ENCODE measurements at places on chromosomes 12 and 14.

GRCh38 chr14:91415794-91416743 lies 1.6 kb downstream of the CCDC88C start:
- DNase-seq = peak; percentile 57

DNA sequence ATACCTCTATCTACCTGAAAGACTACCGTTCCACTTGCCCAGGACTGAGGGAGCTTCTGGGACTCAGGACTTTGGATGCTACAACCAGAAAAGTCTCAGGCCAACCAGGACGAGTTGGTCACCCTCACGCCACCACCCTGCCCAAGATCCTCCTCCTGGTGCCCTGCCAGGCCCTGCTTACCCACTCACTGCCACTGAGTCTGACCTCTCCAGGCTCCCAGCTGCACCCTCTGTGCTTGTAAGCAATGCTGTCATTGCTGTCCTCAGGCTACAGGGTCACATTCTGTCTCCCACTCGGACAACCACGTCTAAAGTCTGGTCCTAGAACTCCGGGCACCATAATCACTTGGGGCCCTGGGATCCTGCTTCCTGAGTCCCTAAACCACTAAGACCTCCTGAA lies 9.2 kb downstream of the TTC7B start:
- no peak for DNase-seq

DNA sequence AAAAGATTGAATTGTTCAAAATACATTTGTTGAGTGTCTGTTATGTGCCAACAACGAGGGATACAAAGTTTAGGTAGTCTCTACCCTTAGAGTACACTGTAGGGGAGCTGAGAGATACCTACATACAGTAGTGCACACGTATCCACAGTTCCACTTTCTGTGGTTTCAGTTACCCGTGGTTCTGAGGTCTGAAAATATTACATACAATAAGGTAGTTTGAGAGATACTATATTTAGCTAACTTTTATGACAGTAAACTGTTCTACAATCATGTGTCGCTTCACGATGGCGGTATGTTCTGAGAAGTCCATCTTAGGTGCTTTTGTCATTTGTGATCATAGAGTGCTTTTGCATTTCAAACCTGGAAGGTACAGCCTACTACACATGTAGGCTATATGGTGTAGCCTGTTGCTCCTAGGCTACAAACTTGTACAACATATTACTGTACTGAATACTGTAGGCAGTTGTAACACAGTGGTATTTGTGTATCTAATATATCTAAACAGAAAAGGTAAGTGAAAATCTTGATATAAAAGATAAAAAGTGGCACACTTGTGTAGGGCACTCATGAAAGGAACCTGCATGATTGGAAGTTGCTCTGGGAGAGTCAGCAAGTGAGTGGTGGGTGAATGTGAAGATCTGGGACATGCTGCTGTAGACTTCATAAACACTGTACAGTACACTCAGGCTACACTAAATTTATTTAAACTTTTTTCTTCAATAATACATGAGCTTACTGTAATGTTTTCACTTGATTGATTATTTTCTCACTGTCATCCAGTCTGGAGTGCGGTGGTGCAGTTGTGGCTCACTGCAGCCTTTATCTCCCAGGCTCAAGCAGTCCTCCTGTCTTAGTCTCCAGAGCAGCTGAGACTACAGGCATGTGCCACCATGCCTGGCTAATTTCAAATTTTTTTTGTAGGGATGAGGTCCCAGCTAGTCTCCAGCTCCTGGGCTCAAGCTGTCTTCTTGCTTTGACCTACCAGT lies 4.0 kb downstream of the CPSF6 start:
- DNase-seq = no peak

DNA sequence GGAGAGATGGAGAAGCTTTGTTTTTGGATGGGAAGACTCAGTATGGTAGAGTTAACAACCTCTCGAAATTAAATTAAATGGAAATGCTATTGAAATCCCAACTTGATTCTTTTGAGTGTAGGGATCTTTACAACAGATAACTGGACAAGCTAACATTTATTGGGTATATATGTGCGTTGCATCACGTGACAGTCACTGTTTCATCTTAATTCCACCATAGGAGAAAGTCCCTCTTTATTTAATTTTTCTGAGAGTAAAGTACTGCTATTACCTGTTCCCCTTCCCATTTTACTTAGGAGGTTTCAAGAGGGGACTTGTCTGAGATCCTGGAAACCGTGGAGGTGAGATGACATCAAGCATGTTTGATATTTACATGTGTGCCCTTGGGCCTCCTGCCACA lies 11.1 kb upstream of the DAO start:
- no peak for DNase-seq

DNA sequence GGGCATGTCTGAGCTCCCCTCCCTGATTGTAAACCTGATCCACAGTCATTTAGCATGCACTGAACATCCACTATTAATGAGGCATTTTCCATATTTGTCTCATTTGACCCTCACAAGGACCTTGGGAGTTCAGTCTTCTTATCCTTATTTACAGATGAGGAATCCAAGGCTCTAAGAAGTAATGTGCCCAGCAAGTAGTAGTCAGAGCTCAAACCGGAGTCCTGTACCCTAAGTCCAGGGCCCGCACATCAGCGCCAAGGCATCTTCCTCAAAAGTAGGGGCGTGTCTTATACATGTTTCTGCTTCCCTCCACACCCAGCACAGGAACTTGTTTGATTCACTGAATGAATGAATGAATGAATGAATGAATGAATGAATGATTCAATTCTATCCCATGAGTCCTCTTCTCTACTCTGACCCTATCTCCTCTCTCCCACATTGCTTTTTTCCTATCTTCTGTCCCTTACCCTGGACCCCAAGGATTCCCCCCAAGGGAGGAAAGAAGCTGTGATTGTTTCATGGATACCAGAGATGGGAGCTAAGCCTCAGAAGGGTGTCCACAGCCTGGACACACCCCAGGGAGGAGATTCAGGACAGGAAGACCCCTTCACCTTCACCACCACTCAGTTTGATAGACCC lies 21.8 kb upstream of the KRT8 start:
- no peak for DNase-seq

GRCh38 chr14:95659990-95660385 lies 26.2 kb upstream of the TCL1B start:
- DNase-seq = no peak

- DNase-seq = no peak
These were observed 278.0 kb downstream of the CEP128 start for GRCh38 chr14:80663541-80663940.

- no peak for DNase-seq
These were observed 79.2 kb upstream of the CMKLR1 start for GRCh38 chr12:108418164-108418890.

GRCh38 chr12:103012884-103013283 lies 55.4 kb downstream of the ASCL1 start:
- DNase-seq = peak; percentile 41

DNA sequence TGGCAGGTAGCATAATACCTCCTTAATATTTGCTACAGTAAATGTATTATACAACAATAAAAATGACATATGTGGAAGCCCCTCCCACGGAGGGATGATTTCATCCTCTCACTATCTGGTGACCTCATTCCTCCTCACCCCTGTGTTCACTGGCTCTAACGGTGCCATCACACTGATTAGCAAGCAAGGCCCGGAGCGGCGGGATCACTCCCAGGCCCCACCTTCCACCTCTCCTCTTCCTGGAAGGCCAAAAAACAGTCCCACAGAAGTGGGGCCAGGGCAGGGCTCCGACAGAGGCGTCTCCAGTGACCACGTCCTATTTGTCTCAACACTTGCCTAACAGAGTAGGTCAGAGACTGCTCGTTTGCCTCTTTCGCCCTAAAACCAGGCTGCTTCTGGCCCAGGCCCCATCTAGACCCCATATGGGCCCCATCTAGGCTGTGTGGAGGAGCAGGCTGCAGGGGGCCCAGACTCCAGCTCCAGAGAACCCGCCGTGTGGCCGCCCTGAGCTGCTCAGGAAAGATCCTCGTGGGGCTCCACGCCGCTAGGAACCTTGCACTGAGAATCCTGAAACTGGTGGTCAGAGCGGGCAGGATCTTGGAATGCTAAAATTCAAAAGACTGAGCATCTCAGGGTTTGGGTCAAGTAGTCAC lies 3.7 kb downstream of the SELPLG start:
- DNase-seq = peak; percentile 37

GRCh38 chr14:102923201-102923924 lies 900 bp downstream of the AMN start:
- peak; percentile 24 for DNase-seq

- DNase-seq = no peak
These were observed 9.5 kb upstream of the CDKN3 start for GRCh38 chr14:54387328-54387727.

- DNase-seq = peak; percentile 55
These were observed 42.0 kb upstream of the CHST11 start for GRCh38 chr12:104414581-104415341.
